Stimulated activated CD4-positive, alpha-beta T cell treated with anti-CD3 and anti-CD28 coated beads, Interleukin-4, amount 100 ng/mL, for 48 hours (primary cell): ENCODE measurements at places on chromosomes 12 and 14.

- DNase-seq, result peak; percentile 37
Observed at GRCh38 chr12:123761841-123762714, at the start of gene DNAH10. DNAH10 (plus strand) TSS chr12:123762301; CDS start chr12:123762337, 36 bp downstream.

- DNase-seq, result no peak
Observed at GRCh38 chr14:89833120-89833532, 121.4 kb downstream of the EFCAB11 start.

DNA sequence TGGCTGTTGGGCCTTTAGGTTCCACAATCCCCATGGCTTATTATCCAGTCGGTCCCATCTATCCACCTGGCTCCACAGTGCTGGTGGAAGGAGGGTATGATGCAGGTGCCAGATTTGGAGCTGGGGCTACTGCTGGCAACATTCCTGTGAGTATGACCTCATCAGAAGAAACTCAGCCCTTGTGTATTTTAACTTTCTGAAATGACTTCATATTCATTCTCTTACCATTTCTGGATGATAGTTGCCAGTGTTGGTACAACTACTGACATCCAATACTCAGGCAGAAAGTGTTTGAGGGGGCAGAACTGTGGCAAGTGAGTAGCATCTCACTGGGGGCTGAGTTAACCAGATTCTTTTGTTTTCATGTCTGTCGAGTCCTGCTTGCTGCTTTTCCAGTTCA is 2.3 kb downstream of the DAZAP2 start:
- DNase-seq, result no peak

DNA sequence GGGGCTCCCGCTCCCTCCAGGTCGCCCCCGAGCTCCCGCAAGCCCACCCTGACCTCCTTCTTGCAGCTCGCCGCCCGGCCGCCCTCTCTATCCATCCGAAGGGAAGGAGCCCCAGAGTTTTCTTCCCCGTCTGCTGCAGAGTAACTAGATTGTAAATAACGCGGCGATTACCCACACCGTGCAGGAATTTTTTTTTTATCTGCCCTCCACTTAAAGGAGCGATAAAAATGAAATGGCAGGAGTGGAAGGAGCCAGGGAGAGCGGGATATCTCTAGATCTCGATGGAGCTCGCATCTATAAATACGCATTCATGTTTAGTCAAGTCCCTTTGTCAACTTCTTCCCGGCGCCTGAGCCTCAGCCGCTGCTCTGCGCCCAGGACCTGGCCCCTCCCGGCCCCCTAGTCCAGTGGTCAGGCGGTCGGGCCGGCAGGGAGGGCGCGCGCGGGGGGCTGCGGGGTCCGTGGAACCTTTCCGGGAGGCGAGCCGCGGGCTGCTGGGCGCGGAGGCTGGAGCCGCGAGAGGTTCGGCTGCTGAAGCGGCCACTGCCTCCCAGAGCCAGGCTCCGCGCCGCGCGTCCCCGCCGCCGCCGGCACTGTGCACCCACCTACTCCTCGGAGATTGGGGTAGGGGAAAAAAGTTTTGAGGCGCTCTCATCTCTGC is 386.0 kb downstream of the BCAT1 start:
- DNase-seq, result no peak

- no peak for DNase-seq
Observed at GRCh38 chr12:70351076-70351475, 15.0 kb upstream of the KCNMB4 start.

DNA sequence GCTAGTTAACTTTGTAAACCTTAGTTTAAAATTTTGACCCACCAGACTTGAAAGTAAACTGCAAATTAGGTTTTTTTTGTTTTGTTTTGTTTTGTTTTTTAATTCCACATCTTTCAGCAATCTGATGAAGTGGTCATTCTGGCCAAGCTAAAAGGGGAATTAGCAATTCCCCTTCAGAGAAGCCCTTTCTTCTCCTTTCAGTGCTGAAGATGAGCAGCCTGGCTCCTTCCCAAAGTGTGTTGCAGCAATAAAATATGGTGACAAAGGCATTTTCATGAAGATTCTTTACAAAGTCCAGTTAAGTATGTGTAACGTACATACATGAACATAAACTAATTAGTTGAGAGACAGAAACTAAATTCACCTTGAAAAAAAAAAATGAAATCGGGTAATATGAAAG is 380.1 kb downstream of the NOVA1 start:
- no peak for DNase-seq

GRCh38 chr12:91866566-91866965 is 279.1 kb downstream of the BTG1 start:
- no peak for DNase-seq

- DNase-seq, result no peak
Observed at GRCh38 chr12:112919121-112919520, 12.4 kb downstream of the OAS1 start.

GRCh38 chr14:20687362-20688166 is 1.0 kb upstream of the ANG start:
- no peak for DNase-seq

- DNase-seq, result no peak
Observed at GRCh38 chr14:29242755-29243754, 476.5 kb downstream of the FOXG1 start.

- no peak for DNase-seq
Observed at GRCh38 chr12:10305411-10305810, 2.3 kb upstream of the KLRD1 start.

GRCh38 chr14:68853749-68854148 is 60.9 kb upstream of the ZFP36L1 start:
- no peak for DNase-seq

DNA sequence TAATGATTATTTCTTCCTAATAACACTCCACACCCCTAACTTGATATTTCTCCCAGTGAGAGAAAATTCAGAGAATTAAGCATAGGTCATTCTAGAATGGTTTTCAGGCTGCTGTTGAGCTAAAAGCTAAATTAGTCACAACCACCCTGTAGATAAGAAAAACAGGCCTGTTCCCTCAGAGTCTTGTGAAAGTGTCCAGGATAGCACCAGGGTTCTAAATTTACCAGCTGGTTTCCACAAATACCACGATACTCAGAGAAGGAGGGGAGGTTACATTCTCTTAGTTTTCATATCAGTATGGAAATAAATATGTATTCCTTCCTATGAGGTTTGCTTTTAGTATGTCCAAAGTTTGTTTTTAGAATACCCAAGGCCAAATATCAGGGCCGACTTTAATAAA is 66.0 kb upstream of the YARS2 start:
- DNase-seq, result no peak
